ENCODE measurements at places on chromosomes 11 and 22.
A peak's percentile ranks its signal among the peaks of the same experiment; 100 is the strongest.

GRCh38 chr11:86499723-86500129 is 125.0 kb downstream of the CCDC81 start:
- no peak for DNase-seq

DNA sequence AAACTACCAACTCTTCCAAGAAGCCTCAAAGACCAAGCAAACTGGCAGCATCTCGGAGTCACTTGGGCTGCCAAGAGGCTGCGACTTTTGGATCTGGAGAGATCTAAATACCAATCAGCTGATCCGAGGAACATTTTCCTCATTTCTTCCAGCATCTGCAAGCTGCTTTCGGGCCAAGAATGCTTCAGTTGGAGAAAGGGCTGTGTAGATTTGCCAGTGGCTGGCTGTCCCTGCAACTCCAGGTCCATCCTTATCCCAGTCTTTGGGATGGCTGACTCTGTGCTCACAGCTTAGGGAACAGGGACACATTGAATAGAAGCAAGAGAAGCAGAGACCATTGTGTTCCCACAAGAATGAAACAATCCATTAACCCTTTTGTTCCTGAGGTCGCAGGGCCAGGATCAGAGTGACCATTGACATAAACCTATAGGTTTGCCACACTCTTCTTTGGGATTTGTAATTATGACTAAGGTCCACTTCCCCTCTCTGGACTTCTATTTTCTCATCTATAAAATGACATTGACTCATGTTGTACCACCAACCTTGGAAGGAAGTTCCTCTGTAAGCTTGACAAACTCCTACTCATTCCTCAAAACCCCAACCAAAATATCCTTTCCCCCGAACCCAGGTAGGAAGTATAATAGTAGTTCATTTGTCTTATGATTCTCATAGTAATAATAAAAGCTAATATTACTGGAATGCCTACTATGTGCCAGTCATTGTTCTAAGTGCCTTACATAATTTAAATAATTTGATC is 340.8 kb downstream of the MN1 start:
- no peak for DNase-seq

- no peak for DNase-seq
These were observed 22.5 kb downstream of the CLPB start for GRCh38 chr11:72411623-72412419.

- no peak for DNase-seq
These were observed 67.4 kb downstream of the ANO3 start for GRCh38 chr11:26399336-26399735.

GRCh38 chr11:110492321-110492685 is 62.6 kb downstream of the FDX1 start:
- no peak for DNase-seq

- DNase-seq, result no peak
These were observed 9.1 kb downstream of the NRXN2 start for GRCh38 chr11:64713781-64714363.

DNA sequence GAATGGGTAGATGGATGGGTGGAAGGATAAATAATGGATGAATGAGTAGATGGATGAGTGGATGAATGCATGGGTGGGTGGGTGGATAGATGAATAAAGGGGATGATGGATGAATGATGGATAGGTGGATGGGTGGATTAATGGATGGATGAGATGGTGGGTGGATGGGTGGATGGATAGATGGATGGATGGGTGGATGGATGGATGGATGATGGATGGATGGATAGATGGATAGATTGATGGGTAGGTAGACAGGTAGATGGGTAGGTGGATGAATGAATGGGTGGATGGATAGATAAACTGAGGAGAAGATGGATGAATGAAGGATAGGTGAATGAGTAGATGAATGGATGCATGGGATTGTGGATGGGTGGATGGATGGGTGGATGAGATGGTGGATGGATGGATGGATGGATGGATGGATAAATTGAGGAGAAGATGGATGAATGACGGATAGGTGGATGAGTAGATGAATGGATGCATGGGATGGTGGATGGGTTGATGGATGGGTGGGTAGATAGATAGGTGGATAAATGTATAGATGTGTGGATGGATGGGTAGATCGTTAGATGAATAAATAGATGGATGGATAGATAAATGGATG is 331.3 kb downstream of the MN1 start:
- DNase-seq, result no peak

GRCh38 chr22:35109616-35110015 is 43.7 kb downstream of the ISX start:
- DNase-seq, result no peak

GRCh38 chr11:20023082-20023426 is 137.2 kb downstream of the DBX1 start:
- DNase-seq, result no peak

DNA sequence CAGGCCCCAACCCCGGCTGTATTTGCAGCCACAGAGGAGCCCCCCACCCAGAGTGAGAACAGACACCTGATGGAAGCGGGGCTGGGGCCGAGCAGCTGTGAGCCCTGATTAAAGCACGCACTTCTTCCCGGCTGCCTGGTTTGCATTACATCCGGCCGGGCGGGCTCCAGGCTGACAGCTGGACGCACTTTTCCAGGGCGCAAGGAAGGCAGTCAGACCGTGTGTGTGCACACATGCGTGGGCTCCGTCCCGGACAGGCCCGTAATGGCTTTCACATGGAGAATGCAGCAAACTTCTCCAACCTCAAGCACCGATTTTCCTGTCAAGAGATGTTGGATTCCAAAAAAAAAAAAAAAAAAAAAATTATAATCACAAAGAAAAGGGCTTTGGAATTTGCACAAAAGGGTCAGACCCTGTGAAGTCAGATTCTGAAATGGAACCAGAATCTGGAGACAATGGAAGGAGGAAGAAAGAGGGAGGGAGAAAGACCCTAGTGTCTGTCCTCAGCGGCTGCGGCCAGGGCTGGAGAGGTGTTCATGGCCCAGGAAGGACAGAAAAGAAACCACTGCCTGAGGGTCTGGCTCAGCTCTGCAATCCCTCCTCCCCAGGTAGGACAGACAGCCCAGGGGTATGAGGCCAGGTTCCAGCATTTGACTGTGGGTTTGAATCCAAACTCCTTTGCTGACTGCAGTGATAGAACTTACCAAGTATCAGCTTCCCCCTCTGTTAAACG is 365.5 kb downstream of the MN1 start:
- no peak for DNase-seq

GRCh38 chr11:115151010-115151409 is 353.2 kb downstream of the CADM1 start:
- no peak for DNase-seq

DNA sequence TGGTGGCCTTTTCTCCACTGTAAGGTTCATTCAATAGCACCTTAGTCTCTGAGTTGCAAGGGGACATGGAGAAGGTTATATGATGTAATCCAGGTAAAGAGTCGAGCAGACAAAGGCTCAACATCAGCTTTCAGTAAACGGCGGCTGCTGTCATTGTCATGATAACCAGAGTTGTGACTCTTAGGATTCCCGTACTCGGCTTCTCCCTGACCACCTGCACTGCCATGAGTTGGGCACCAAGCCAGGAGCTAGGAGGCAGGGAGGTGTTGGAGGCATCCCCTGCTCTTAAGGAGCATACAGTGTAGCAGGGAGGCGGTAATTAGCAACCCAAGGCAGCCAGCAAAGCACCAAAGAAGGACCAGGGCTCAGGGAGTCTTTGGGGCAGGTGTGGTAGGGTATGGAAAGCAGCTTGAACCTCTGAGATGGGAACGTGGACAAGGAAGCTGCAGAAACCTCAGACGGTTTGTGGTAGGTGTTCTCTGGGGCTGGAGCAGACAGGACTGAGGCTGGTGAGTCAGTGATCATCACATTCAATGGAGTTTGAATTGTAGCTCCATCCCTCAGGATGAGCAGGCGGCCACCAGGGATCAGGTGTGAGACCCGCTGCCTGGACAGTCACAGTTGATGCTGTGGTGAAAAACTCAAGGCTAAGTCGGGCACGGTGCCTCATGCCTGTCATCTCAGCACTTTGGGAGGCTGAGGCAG is 31.7 kb downstream of the LIF start:
- DNase-seq, result no peak

- DNase-seq, result no peak
These were observed 12.7 kb downstream of the PDHX start for GRCh38 chr11:34928960-34929680.

- no peak for DNase-seq
These were observed 18.8 kb upstream of the NLRP6 start for GRCh38 chr11:259413-259812.

DNA sequence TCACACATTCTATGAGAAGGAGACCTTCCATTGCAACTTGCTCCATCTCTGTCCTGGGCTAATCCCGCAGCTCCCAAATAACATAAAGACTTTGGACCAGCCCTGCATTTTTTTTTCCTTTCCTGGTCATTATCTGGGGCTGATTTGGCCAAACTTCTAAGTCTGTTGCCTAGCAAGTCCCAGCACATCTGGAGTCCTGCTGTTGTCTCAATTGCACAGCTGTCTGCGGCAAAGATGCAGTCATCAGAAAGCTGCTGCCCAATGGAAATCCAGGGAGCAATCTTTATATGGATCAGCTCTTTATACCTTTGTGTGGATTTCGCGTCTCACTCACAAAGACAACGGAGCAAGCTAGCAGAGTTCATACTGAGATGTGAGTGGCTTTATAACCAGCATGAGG is 105.9 kb downstream of the NXPE2 start:
- DNase-seq, result no peak

DNA sequence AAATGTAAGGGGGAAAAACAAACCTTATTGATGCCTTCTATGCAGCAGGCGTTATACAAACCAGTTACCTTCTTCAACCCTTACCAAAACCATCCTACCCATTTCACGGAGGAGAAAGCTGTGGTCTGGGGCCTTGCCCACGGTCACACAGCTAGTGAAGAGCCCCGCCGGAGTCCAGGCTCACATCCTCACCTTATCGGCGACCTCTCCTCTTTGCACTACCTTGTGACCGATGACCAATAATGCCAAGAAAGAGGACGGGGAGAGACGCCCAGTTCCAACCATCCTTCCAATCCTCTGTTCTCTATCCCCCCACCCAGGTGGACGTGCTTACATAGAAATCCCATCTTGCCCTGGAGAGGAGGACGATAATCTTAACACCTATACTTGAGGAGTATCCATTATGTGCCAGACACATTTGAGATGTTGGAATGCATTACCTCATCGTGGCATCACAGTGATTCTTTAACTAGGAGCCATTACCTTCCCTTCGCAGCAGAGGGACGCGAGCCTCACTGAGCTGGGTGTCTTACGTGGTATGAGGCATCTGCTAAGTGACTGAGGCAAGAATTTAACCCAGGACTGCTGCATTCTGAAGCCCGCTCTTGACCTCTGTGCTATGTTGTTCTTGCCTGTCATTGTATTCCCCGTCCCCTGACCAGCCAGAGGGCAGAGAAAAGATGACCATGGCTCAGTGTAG is 253.7 kb upstream of the B3GAT1 start:
- no peak for DNase-seq

- DNase-seq, result peak; percentile 15
These were observed 24.0 kb upstream of the MYH9 start for GRCh38 chr22:36411589-36412258.

- no peak for DNase-seq
These were observed 36.4 kb upstream of the TREH start for GRCh38 chr11:118715837-118716260.

- DNase-seq, result no peak
These were observed 35.3 kb downstream of the DGCR2 start for GRCh38 chr22:19086896-19087295.

- DNase-seq, result no peak
These were observed 9.7 kb downstream of the IMMP1L start for GRCh38 chr11:31499576-31500178.

DNA sequence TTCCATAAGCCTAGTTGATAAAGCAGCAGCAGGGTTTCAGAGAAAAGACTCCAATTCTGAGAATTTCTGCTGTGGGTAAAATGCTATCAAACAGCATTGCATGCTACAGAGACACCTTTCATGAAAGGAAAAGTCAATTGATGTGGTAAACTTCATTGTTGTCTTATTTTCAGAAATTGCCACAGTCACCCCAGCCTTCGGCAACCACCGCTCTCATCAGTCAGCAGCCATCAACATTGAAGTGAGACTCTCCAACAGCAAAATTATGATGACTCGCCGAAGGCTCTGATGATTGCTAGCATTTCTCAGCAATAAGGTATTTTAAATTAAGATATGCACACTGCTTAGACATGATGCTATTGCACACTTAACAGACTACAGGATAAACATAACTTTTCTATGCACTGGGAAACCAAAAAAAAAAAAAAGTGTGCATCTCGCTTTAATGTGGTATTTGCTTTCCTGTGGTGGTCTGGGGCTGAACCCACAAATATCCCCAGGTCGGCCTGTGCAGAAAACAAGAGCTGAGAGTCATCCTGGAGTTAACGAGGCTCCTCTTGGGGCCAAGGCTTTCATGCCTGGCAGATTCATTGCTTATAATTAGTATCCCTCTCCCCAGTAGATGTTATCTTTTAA is 192.1 kb downstream of the CTTN start:
- no peak for DNase-seq

GRCh38 chr11:2801711-2802388 is 83.7 kb downstream of the CDKN1C start:
- no peak for DNase-seq

DNA sequence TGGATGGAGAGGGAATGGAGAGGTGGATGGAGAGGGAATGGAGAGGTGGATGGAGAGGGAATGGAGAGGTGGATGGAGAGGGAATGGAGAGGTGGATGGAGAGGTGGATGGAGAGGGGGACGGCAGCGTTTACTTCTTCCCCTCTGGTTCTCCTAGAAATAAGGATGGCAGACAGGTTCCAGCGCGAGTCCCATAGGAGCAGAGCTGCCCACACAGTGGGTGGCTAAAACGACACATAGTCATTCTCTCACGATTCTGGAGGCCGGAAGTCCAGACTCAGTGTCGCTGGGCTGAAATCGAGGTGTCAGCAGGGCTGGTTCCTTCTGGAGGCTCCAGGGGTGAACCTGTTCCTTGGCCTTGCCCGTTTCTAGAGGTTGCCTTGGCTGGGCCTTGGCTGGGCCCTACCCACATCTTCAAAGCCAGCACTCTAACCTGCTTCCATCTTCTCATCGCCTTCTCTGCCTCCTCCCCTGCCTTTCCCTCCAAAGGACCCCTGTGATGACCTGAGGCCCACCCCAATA is 12.7 kb upstream of the CTSD start:
- DNase-seq, result no peak

- no peak for DNase-seq
These were observed 18.7 kb downstream of the MUC5AC start for GRCh38 chr11:1176224-1177019.

DNA sequence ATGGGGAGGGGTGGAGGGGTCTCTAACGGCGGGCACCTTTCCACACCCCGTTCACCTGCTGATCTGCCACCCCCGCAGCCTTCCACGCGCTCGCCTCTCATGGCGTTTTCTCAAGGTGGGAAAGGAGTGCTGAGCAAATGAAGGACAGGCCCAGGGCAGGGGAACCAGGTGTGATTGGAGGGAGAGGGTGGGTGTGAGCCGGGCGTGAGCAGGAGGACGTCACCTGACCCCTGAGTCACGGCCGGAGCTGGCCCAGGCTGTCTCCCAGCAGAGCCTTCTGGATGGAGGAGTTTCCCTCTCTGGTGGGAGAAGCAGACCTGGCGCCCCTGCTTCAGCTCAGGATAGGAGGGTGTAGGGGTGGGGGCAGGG is 14.0 kb upstream of the ARHGAP8 start:
- DNase-seq, result no peak

Measured in stimulated activated CD4-positive, alpha-beta T cell treated with anti-CD3 and anti-CD28 coated beads, Interleukin-12 subunit alpha, Interleukin-12 subunit beta, amount 100 ng/mL, for 24 hours (primary cell).